GM23338 (cell line): ENCODE measurements at places on chromosomes 16 and 17. TPM values are rescaled to one million over a fixed set of nuclear protein-coding genes. Genes with fewer than 3 reads are reported as not detected.
A peak's percentile ranks its signal among the peaks of the same experiment; 100 is the strongest.

Gene MT3
- not detected in 2 replicates for total RNA-seq

- peak; percentile 82 for DNase-seq
Measured at GRCh38 chr17:42980766-42981397, 517 bp downstream of the RUNDC1 start.

GRCh38 chr16:74556375-74556922 is 50.5 kb downstream of the GLG1 start:
- no peak for DNase-seq

DNA sequence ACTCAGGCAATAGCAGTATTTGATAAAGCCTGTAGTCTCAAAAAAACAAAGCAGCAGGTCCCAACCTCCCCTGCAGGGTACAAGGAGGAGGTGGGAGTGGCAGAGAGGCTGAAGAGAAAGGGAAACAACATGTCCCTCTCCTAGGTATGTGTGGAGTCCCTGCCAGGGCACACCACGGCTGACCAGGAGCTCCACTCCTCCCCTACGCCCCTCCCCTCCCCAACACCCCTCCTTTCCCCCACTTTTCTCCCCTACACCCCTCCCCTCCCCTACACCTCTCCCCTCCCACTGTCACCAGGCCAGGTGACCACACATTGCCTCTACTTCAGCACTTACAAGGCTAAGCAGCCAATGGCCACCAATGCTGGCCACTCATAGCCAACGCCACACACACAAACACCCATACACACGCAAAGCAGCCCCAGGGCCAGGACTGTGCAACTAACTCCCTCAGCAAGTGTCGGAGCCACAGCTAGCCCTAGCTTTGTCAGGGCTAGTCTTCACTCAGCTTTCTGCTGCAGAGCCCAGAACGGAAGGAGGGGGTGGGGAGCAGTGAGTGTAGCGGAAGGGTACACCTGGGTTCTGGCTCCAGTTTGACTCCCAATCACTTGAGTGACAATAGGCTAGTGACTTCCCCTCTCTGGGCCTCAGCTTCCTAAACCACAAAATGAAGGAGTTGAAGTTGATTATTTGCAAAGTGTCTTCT is 8.2 kb downstream of the CAVIN1 start:
- DNase-seq = no peak

Gene NEUROD2
- total RNA-seq = not detected in 2 replicates

Gene SCGB1C2
- total RNA-seq = not detected in 2 replicates

- no peak for DNase-seq
Measured at GRCh38 chr16:54937671-54938211, 7.1 kb downstream of the IRX5 start.

Gene KIFC3
- 11.5 and 12.5 TPM in 2 replicates for total RNA-seq

DNA sequence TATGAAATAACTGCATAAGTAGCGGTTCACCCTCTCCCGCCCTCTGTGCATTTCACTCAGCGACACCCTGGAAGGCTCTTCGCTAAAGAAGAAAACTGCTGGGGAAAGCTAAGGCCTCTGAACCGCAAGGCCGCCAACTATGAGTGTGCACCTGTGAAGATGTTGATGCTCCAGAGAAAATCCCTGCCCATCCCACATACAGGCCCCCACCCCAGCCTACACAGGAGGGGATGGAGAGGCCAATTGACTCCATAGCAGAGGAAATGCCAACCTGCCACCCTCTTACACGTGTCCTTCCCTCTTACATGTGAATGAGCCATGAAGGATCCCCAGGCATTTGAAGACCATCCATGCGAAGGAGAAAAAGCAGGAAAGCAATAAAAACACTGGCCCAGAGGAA is 104.8 kb downstream of the MGAT5B start:
- DNase-seq = no peak

Gene SLC13A5
- total RNA-seq = 1.4 and 2.3 TPM in 2 replicates

GRCh38 chr16:59259074-59259949 is 525.2 kb upstream of the GOT2 start:
- no peak for DNase-seq

Gene SMIM36
- total RNA-seq = not detected in 2 replicates

DNA sequence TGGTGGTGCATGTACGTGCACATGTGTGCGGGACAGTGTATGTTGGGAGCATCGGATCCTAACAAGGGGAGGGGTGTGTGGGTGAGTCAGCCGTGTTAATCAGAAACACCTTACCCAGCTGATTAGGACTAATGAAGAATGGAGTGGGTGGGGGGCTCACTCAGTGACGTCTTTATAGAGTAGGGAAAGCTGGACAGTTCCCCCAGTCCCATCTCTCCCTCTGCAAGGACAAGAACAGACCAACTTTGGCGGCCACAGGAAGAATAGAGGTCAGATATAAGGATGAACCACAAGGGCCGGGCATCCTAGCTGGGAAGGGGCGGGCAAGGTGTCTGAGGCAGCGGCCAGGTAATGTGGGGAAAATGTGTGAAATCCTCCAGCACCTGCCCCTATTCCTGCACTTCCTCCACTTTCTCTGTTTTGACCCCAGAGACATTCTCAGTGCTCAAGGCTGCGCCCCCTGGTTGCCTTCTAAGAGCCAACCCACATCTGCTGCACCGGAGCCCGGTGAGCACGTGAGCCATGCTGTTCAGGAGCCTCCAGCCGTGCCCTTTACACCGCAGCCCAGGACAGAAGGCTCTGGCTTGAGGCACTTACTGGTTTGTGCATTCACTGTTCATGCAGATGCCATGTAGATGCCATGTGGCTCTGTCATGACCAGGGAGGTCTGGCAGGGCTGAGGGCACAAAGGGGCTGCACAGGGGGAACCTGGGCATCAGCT is 18.9 kb upstream of the TBX21 start:
- DNase-seq = peak; percentile 66

GRCh38 chr17:550041-550398 is 164.6 kb downstream of the VPS53 start:
- no peak for DNase-seq

Gene ANKRD40CL
- not detected in 2 replicates for total RNA-seq

- no peak for DNase-seq
Measured at GRCh38 chr16:17213025-17213424, 257.7 kb downstream of the XYLT1 start.

GRCh38 chr17:80133626-80133970 is 13.3 kb downstream of the EIF4A3 start:
- no peak for DNase-seq

GRCh38 chr17:48352630-48353029 is 77.4 kb downstream of the SKAP1 start:
- no peak for DNase-seq

- peak; percentile 97 for DNase-seq
Measured at GRCh38 chr17:7356072-7356549, 1.2 kb downstream of the TMEM95 start.

Gene MYADML2
- 0.78 and 1.7 TPM in 2 replicates for total RNA-seq

- no peak for DNase-seq
Measured at GRCh38 chr16:88343271-88343791, 39.4 kb upstream of the ZNF469 start.

DNA sequence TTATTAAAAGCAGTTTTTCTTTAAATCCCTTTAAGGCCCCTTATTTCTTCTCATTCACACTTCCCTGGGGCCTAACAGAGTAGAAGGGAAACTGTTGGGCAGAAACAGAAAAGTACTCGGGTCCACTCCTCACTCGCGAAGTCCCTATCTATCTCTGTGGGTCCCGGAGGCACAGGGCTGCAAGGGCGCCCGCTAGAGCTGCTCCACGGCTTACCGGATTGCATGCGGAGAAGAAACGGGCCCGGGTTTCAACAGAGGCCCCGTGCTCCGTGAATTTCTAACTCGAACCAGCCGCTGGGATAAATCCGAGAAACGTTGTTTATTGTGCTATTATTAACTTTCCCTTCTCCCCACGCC is 4.3 kb downstream of the CBLN1 start:
- DNase-seq = peak; percentile 35

- no peak for DNase-seq
Measured at GRCh38 chr17:79684132-79684985, 46.4 kb upstream of the ENPP7 start.

Gene C1QTNF1
- total RNA-seq = 1.9 and 5.2 TPM in 2 replicates

Gene IL21R
- 2.6 TPM in 2 replicates for total RNA-seq

Gene MAF
- total RNA-seq = 0.89 and 2.5 TPM in 2 replicates

DNA sequence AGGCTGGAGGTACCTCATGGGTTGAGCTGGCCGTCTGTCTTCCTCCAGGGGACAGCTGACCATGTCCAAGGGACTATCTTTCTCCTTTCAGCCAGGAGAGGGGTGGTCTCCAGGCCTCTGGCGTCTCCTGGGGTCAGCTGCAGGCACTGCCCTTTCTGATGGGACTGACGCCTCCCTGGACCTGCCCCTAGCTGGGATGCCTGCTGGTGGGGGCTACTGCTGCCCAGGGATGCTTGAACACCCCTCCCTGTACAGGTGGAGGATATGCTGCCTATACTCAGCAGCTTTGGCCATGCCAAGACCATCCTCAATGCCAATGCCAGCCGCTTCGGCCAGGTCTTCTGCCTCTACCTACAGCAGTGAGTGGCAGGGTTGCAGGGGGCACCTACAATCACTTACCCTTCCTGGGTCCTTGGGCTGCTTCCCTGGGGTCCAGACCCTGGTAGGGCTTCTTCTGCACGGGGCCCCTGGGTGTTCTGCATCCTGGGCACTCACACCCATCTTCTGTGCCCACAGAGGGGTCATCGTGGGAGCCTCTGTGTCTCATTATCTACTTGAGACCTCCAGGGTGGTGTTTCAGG is 4.2 kb downstream of the MYO15B start:
- no peak for DNase-seq

DNA sequence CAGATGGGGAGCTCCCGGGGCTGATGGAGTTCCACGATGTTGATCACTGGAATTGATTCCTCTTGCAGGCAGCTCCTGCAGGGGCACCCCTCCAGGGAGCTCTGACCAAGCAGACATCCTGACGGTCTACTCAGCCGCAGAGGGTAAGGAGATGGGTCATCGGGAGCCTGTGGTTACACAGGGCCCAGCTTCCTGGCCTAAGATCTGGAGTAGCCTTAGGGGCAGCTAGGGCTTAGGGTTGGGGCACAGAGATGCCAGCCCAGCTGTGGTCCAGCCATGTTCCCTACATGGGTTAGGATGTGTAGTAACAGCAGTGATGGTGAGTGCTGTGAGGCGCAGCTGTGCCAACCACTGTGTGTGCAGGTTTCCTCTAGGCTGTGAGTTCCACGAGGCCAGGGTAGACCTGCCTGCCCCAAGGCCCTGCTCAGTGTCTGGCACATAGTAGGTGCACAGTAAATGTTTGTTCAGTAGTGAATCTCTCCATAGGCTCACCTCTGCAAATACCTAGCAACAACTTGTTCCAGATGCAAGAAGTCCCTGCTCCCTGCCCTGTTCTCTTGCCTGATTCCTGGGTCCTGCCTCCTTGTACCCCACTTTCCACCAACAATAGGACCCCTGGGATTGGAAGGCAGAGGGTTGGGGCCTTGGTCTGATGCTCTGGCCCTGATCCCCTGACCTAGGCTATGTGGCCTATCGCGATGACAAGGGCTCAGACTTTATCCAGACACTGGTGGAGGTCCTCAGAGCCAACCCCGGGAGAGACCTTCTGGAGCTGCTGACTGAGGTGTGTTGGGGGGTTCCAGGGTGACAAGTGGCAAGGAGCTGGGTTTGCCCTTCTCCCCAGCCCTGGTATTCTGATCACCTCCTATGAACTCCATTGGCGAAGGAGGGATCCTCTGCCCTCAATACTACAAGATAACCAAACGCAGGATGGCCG is 13.7 kb downstream of the ZNF213 start:
- no peak for DNase-seq

Gene TLCD3A
- 14.5 and 21.1 TPM in 2 replicates for total RNA-seq

Gene CA10
- total RNA-seq = 1.5 and 2.4 TPM in 2 replicates

- DNase-seq = no peak
Measured at GRCh38 chr17:70089513-70090148, 14.6 kb downstream of the KCNJ16 start.

Gene TMEM98
- 85.4 and 94.8 TPM in 2 replicates for total RNA-seq

DNA sequence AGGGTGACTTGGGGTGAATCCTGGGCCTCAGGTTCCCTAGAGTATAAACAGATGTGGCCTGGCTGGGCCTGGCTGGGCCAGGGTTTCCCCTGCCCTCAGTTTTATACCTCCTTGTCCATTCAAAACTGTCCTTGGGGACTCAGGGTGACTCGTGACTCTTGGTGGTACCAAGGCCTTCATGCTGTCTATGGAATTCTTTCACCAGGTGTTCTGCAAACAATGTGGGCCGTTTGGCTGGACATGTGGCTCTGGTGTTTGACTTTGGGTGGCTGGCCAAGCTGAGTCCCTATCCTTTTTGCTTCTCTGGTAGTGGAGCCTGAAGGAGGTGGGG is 3.3 kb downstream of the GPT2 start:
- no peak for DNase-seq

DNA sequence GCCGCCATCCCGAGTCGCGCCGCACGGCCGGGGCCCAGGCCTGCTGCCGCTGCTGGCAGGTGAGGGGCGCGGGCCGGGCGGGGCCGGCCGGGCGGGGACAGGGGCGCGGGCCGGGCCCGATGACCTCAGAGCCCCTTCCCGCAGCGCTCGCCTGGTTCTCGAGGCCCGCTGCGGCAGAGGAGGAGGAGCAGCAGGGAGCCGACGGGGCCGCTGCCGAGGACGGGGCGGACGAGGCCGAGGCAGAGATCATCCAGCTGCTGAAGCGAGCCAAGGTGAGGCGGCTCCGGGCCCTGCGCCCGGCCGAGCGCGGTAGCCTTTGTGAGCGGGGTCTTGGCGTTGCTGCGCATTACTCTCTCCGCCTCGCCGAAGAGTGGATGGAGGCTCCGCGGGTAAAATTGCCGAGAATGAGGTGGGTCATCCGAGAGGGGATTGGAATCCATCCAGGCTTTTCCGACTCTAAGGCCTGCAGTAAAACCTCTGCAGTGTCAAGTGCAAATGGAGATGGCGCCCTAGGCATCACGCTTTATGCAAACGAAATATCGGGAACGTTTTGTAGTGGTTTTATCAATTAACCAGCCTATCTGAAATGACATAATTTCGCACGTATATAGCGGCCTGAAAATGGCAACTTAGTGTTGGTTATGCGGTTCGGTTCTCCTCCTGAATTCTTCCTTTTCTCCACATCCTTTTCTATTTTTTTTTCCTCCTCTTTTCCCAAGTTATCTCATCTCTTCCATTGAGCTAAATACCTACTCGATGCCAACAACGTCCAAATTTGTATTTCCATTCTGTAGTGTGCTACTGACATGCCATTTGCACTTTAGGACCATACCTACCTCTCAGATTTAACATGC is 577 bp downstream of the TTC19 start:
- peak; percentile 73 for DNase-seq

Gene MPP3
- 4.2 and 6.6 TPM in 2 replicates for total RNA-seq

GRCh38 chr16:24035127-24035842 is 199.5 kb downstream of the PRKCB start:
- DNase-seq = no peak

Gene KCNAB3
- total RNA-seq = 0.47 and 1.0 TPM in 2 replicates

GRCh38 chr17:81794074-81794476 is 9.9 kb upstream of the GCGR start:
- DNase-seq = no peak

GRCh38 chr17:45393411-45393810 is 39.3 kb downstream of the ARHGAP27 start:
- DNase-seq = no peak
